ENCODE measurements at places on chromosomes 4 and X.

DNA sequence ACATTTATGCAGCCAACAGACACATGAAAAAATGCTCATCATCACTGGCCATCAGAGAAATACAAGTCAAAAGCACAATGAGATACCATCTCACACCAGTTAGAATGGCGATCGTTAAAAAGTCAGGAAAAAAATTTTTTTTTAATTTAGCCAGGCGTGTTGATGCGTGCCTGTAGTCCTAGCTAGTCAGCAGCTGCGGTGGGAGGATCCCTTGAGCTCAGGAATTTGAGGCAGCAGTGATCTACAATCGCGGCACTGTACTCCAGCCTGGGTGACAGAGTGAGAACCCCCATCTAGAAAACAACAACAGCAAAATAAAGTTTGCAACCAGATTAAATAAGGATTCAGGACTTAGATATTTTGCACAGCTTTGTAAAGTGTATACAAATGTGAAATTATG lies 65.7 kb upstream of the ALG13 start:
- DNase-seq = no peak

DNA sequence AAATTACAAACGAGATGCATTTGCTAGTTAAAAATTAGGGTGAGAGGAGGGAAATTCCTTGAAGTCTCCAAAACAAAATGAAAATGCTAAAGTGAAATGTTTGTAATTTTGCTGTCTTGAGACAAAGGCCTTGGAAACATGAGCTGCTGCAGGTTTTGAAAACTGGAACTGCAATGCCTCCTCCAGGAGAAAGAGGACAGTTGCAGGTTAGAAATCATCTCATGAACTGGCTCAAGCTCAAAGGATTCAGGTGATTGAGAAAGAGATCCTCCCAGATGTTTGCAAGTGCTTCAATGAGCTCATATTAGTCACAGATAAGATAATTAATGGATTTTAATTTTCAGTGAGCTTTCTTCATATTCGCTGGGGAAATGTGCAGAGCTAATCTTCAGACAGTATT lies 32.4 kb downstream of the SMPX start:
- no peak for DNase-seq

GRCh38 chr4:133996431-133997121 lies 205.0 kb downstream of the PABPC4L start:
- no peak for DNase-seq

GRCh38 chrX:107542500-107542899 lies 85.8 kb upstream of the PRPS1 start:
- no peak for DNase-seq

DNA sequence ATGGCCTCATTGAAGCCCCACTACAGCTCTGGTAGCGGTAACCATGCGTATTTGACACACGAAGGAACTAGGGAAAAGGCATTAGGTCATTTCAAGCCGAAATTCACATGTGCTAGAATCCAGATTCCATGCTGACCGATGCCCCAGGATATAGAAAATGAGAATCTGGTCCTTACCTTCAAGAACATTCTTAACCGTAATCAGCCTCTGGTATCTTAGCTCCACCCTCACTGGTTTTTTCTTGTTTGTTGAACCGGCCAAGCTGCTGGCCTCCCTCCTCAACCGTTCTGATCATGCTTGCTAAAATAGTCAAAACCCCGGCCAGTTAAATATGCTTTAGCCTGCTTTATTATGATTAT lies 876 bp downstream of the HPRT1 start:
- no peak for DNase-seq

DNA sequence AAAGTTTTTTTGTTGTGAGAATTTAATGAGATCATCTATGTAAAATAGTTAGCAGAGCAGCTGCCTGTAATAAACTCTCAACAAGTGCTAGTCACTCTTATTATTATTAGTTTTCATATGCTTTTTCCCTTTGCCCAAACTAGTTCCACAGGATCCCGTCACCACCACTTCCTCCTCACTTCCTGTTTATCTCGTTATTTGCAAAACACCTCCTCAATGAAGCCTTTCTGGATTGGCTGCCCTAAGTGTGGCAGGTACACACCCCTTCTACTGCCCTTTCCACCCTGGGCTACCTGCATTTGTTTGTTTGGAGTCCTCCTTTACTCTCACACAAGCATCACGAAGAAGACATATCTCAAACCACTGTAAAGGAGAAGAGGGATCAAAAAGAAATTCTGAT lies 54.4 kb upstream of the KLF3 start:
- DNase-seq = no peak

GRCh38 chr4:155639704-155640523 lies 26.7 kb upstream of the GUCY1A1 start:
- no peak for DNase-seq

DNA sequence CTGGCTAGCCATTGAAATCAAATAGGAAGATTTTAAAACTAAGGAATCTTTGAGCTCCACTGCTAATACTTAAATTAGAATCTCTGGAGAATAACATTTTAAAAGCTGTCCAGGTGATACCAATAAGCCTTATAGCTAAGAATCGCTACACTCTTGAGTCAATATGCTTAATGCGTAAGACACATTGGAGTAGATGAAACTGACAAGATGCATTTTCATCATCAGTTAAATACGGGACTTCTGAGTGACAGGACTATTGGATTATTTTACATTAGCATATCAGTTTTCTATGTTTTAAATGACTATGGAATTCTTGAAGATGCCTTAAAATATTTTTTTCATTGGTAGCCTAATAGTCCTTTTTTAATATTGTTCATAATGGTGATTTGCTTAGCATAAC lies 80.2 kb downstream of the ATOH1 start:
- DNase-seq = no peak

- DNase-seq = no peak
Measured at GRCh38 chr4:39319676-39320075, 46.5 kb downstream of the RFC1 start.

DNA sequence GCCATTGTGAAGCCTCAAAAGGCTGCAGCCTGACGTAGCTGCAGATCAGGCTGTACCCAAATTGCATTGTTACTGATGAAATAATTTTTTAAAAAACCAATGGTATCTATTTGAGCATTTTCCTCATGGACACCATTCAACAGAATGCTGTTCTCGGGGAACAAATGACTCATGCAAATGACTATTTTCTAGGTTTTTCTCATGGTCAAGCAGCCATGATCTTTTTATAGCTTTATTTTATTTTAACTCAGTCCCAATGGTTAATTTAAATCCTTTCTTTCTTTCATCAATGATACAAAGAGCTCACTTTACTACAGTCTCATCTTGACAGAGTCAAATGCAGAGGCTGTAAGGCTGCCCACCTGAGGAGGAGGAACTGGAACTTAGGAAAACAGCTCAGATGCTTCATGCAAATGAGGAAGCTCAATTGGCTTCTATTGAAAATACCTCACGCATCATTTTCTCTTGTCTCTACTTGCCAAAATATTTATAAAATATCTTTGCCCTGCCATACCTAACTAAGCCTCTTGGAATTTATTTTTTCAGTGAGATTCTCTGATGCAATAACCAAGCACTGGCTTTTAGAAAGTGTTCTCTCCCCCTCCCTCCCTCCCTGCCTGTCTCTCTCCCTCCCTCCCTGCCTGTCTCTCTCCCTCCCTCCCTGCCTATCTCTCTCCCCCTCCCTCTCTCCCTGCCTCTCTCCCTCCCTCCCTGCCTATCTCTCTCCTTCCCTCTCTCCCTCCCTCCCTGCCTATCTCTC lies 81.0 kb downstream of the SORBS2 start:
- DNase-seq = no peak

All from stimulated activated CD4-positive, alpha-beta T cell treated with anti-CD3 and anti-CD28 coated beads, Interleukin-12 subunit alpha, Interleukin-12 subunit beta, amount 100 ng/mL, for 48 hours (primary cell).